Cortex of kidney (tissue), 1 donor: ENCODE measurements at places on chromosomes 3 and 15.

DNA sequence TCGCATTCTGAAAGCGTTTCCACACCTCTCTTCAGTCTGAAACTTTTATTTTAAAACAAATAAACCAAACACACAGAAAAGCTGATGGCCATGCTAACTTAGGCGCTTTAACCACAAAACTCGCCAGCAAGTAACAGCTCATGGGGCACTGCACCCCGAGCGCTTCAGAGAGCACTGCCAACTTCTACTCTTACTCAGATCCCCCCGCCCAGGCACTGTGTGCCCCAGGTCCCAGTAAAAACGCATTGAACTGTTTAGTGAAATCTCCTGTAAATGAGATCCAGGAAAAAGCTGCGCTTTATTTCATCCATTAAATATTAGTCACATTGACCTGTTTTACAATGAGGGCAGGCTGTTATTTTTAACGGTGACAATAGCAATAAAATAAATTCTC lies 99.7 kb downstream of the LRIG1 start:
- no peak for DNase-seq

GRCh38 chr3:153232851-153233271 lies 70.8 kb downstream of the RAP2B start:
- DNase-seq: no peak

- no peak for DNase-seq
Measured at GRCh38 chr15:71660501-71660900, 149.9 kb upstream of the NR2E3 start.

DNA sequence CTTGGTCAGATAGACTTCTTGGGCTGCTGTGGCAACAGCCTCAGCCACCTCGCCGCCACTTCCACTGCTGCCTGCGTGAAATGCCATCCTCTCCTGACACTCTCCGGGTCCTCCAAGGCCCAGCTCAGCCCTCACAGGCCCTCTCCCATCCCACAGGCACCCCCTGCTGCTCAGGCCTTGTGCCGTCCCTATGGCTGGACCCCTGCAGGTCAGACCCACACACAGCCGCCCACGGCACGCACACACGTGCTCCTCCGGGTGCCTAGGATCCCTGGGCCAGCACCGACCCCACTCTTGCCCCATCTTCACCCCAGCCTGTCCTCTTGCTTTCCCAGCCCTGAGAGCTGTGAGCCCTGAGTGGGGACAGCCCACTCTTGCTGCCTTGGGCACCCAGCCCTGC lies 19.7 kb downstream of the CFAP100 start:
- DNase-seq: no peak
